ENCODE measurements at places on chromosomes 5 and 9. TPM values are rescaled to one million over a fixed set of nuclear protein-coding genes. Genes with fewer than 3 reads are reported as not detected.

DNA sequence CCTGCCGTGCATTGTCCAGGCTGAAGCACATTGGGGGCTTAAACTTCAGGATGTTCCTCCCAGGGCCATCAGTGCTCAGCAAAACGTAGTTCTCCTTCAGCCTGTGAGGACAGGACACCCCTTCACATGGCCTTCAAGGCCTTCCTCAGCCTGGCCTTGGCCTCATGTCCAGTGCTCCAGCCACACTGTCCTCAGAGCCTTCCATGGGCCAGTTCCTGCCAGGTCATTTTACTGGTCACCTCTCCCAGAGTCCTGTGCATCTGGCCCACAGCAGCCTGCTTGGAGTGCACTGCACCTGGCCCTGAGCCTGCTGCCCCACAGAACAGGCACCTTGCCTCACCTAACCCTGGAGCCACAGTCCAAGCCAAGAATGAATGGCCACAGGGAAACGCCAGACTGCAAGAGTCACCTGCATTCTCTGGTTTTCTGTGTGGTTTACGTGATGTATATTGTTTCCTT lies 8.7 kb downstream of the HNRNPAB start:
- H3K4me1 ChIP-seq = peaks cover 4% of the 10 kb centered on the region
- no peaks in the 10 kb centered on the region for H3K27me3 ChIP-seq
- H3K4me3 ChIP-seq = no peak overlapping the region

GRCh38 chr5:141437221-141437620 lies 6.9 kb downstream of the PCDHGA12 start:
- H3K36me3 ChIP-seq = no peaks in the 10 kb centered on the region
- H3K27me3 ChIP-seq = no peaks in the 10 kb centered on the region
- DNase-seq = no peak

DNA sequence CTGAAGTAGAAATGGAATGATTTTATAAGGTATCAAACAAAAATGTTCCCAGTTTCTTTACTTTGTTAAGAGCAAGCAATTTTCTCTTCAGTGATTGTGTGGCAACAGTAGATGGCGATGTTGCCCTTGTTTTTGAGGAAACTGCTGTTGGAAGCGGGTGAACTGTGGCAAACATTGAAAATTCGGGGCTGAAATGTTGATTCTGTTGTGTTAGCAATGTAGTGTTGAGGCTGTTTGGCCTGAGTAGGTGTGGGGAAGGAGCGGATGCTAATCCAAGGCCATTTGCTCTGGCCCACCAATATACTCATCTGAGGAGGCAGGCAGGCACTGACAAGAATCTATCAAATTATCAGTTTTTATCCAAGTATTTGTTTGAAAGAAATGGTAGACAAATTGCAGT lies 129.8 kb downstream of the SLC12A2 start:
- H3K27me3 ChIP-seq = no peaks in the 10 kb centered on the region
- H3K27ac ChIP-seq = no peak overlapping the region
- DNase-seq = peak; percentile 81

- no peak for DNase-seq
- H3K4me1 ChIP-seq = peaks cover 11% of the 10 kb centered on the region
- no peak overlapping the region for H3K4me3 ChIP-seq
- H3K27ac ChIP-seq = no peak overlapping the region
Observed at GRCh38 chr5:139100825-139101224, 97.3 kb downstream of the SIL1 start.

DNA sequence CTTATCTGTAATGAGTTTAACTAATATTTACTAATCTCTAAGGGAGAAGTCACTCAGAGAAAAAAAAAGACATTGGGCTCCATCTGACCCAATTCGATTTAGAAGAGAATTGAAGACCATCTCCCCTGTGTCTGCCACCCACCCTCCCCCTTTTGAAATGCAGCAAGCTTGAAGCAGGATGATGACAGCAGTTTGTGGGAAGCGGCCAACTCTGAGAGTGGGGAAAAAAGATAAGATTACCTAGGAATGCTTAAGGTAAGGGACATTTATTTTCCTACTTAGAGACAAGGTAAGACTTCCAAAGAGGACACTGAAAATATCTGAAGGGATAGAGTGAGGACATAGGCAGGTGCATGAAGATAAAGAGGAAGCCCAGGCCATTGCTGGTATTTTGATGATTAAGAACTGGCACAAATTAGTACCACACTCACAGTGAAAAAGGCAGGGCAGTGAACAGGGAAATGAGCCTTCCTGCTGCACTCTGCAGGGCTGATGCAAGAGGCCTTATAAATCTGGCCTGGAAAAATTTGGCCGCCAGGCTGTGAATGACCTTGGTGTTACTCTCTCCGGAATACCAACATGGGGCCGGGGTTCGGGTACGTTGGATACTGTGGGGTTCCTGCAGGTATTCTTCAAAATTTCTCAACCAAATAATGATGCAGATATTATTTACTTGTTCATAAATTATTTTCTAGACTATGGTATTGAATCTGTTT lies 42.3 kb downstream of the HTR1A start:
- H3K27me3 ChIP-seq = no peaks in the 10 kb centered on the region
- H3K4me3 ChIP-seq = no peak overlapping the region
- no peak overlapping the region for H3K27ac ChIP-seq
- DNase-seq = no peak

DNA sequence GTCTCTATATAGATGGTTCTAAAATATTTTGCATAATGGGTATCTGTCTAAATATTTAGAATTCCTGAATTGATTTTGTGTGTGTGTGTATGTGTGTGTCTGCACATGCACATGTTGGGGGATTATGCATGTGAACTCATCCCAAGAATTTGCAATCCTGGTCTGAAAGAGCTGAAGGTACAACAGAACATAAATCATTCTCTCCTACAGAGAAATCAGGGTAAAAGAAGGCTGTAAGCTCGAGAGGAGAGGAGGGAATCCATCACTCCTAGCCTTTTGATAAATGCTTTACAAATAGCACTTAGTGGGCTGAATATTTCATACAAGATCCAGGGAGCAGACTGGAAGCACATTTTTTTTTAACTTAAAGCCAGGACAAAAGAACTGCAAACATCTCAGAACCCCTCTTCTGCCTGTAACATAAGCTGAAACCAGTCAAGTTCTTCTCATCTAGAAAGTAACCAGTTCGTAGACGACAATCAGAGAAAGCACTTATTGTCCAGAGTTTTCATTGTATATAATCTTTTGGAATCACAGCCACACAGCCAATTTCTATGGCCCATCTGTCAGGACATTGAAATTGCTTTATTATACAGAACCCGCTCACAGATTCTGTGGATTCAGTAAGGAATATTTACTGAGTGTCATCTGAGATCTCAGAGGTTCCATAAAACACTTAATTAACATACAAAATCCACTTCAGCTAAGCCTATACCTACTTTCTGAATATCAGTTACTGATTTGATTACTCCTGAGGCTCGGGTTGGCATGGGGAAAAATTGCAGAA lies 541.4 kb upstream of the ZNF462 start:
- no peaks in the 10 kb centered on the region for H3K36me3 ChIP-seq
- H3K4me3 ChIP-seq = no peak overlapping the region
- H3K4me1 ChIP-seq = no peaks in the 10 kb centered on the region
- no peak for DNase-seq
- no peak overlapping the region for H3K27ac ChIP-seq

DNA sequence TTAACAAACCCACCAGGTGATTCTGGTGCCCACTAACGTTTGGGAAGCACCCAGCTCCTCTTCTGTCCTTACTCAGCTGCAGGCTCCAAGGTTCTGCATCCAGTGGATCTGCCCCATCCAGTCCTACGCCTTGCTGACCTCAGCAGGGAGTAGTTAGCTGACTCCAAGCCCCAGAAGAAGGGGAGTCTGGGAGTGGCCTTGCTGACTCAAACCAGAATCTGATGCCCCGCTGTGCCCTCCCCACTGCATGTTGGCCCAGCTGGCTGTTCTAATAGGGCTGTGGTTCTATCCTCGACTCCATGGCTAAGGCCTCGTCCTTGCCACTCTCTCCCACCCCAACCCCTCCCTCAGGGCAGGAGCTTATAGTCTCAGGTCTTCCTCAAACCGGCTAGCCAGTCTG lies 136.3 kb downstream of the TTLL11 start:
- no peaks in the 10 kb centered on the region for H3K27me3 ChIP-seq
- H3K36me3 ChIP-seq = no peaks in the 10 kb centered on the region
- peaks cover 21% of the 10 kb centered on the region for H3K4me1 ChIP-seq
- DNase-seq = no peak
- H3K27ac ChIP-seq = no peak overlapping the region

DNA sequence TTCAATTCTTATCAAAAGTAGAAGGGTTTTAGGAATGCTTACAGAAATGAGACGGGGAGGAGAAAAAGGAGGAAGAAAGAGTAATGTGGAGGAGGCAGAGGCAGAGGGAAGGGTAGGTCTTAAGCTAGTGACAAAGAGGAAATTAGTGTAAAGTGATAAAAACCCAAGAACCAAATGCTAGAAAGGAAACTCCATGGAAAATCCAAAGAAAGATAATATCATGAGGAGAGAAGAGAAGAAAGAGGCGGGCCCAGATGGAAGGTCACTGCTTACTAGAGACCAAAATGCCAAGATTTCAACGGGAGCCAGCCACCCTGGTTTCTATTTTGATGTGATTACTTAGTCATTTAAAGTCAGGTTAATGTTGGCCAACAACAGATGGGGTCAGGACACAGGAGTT lies 68.6 kb upstream of the IL12B start:
- no peak overlapping the region for H3K27ac ChIP-seq
- H3K4me1 ChIP-seq = no peaks in the 10 kb centered on the region
- H3K36me3 ChIP-seq = no peaks in the 10 kb centered on the region
- no peaks in the 10 kb centered on the region for H3K27me3 ChIP-seq

DNA sequence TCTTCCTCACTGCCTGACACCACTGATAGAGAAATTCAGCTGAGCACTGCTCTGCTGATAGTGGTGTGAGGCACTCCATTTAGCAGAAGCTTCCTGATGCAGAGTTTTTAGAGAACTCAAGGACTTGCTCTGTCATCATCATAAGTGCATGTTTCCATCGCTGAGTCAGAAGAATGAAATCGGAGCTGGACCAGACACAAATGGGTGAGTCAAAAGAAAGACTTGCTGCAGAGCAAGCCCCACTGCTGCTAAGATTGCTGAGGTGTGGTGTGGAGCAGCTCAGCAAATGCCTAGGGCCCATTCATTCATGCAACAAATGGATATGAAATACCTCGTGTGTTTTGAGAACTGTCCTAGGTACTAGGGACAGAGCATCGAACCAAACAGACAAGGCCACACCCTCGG lies 410.2 kb upstream of the SLC30A5 start:
- no peaks in the 10 kb centered on the region for H3K36me3 ChIP-seq
- H3K4me3 ChIP-seq = no peak overlapping the region
- no peaks in the 10 kb centered on the region for H3K27me3 ChIP-seq
- no peaks in the 10 kb centered on the region for H3K4me1 ChIP-seq
- DNase-seq = no peak

GRCh38 chr5:40202814-40203440 lies 476.8 kb upstream of the PTGER4 start:
- no peak overlapping the region for H3K27ac ChIP-seq
- no peaks in the 10 kb centered on the region for H3K4me1 ChIP-seq
- H3K27me3 ChIP-seq = no peaks in the 10 kb centered on the region
- no peaks in the 10 kb centered on the region for H3K36me3 ChIP-seq

DNA sequence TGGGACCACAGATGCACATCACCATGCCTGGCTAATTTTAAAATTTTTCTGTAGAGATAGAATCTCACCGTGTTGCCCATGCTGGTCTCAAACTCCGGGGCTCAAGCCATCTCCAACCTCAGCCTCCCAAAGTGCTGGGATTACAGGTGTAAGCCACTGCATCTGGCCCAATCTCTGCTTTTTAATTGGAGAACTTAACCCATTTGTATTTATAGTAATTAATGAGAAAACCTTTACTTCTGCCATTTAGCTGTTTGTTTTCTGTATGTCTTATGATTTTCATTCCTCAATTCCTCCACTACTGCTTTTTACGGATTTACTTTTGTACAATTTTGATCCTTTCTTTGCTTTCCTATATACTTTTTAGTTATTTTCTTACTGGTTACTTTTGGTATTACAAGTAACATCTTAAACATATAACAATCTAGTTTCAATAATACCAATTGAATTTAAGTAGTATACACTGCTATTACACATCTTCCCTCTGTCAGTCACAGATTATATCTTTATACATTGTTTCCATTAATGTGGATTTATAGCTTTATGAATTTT lies 26.1 kb downstream of the RALGDS start:
- no peaks in the 10 kb centered on the region for H3K27me3 ChIP-seq
- no peaks in the 10 kb centered on the region for H3K36me3 ChIP-seq
- H3K27ac ChIP-seq = no peak overlapping the region
- no peak for DNase-seq
- H3K4me1 ChIP-seq = no peaks in the 10 kb centered on the region

GRCh38 chr9:94945197-94946144 lies 219.0 kb downstream of the AOPEP start:
- peak overlapping the region; percentile 38 for H3K27ac ChIP-seq
- DNase-seq = peak; percentile 35
- peaks cover 23% of the 10 kb centered on the region for H3K4me1 ChIP-seq
- H3K27me3 ChIP-seq = no peaks in the 10 kb centered on the region
- H3K36me3 ChIP-seq = no peaks in the 10 kb centered on the region

DNA sequence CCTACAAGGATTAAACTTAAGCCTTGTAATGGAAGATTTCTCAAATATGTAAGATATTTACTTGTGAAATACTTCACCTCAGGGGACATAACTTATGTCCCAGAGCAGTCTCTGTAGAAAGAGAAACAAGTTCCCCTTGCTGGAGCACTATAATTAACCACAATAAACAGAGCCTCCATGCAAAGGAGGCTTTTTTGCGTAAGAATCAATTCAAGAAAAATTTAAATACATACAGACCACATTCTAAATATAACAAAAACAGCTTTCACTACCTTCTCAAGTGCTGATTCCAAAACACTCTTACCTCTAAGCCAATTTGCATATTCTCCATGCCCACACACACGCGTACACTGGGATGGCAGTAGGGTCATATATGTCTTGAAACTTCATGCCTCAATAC lies 30.7 kb upstream of the CCNB1 start:
- H3K4me1 ChIP-seq = no peaks in the 10 kb centered on the region
- H3K27ac ChIP-seq = no peak overlapping the region
- H3K4me3 ChIP-seq = no peak overlapping the region
- no peak for DNase-seq

DNA sequence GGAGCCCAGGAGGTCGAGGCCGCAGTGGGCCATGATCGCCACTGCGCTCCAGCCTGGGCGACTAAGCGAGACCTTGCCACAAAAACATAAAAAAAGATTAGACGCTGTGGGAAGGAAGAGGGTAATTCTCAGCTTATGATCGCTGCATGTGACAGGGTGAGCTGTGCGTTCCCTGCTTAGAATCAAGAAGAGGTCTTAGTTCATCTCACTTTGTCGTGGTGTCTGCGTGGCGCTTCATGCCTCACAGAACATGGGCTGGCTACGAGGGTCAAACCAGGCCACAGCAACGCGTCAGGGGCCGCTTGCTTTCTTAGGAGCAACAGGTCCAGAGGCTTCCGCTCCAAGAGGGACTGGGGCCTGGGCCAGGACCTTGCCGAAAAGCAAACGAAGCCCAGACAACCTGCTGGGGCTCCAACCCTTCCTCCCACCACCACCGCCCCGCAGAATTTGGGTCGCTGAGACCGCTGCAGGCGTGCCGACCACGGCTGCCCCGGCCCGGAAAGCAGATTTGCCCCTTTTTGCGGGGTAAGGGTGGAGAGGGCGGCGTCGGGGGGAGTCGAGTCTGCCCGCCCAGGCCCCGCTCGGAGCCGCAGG lies 10.0 kb upstream of the GRIN1 start:
- DNase-seq = peak; percentile 51
- peak overlapping the region; percentile 77 for H3K27ac ChIP-seq
- H3K36me3 ChIP-seq = no peaks in the 10 kb centered on the region
- H3K4me3 ChIP-seq = peak overlapping the region; percentile 84
- H3K27me3 ChIP-seq = no peaks in the 10 kb centered on the region

NFIB gene
- 23.1 TPM for total RNA-seq

EDIL3 gene
- 3.5 TPM for total RNA-seq

DND1 gene
- total RNA-seq = 47.2 TPM

FOXD4L3 gene
- total RNA-seq = not detected

PCDHGA2 gene
- 19.4 TPM for total RNA-seq

ZBTB43 gene
- 40.6 TPM for total RNA-seq

OTP gene
- total RNA-seq = 0.37 TPM

C9orf50 gene
- total RNA-seq = 9.4 TPM

LHX2 gene
- 5.1 TPM for total RNA-seq

CFAP77 gene
- 20.9 TPM for total RNA-seq

NUTM2F gene
- 1.1 TPM for total RNA-seq

Data from testis (tissue), 5 donors.